ENCODE measurements at places on chromosomes 11 and 22. TPM values are rescaled to one million over a fixed set of nuclear protein-coding genes. Genes with fewer than 3 reads are reported as not detected.

DNA sequence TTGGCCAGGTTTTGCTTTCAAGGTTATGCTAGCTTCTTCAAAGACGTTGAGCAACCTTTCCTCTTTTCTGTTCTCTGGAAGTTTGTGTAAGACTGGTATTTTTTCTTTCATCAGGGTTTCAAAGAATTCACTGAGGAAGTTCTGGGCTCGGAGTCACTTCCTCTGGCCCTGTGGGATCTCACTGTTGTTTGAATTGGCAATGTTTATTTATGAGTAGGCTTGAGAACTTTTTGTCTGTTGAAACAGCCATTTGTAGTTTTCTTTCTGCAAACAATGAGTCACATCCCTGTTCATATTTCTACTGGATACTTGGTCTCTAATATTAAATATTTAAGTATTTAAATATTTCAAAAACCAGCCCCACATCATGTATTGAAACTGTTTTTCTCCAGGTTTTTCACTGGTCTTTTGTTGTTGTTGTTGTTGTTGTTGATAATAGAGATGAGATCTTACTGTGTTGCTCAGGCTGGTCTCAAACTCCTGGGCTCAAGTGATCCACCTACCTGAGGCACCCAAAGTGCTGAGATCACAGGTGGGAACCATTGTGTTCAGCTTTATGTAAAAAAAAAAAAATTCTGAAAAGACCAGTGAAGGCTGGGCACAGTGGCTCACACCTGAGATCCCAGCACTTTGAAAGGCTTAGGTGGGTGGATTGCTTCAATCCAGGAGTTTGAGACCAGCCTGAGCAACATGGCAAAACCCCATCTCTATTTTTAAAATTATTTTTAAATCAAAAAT lies 26.9 kb downstream of the SUSD2 start:
- DNase-seq = peak; percentile 97

Gene RHBDD3
- 27.1 TPM for total RNA-seq

Gene PRODH
- total RNA-seq = 0.05 TPM

Gene TRIM51
- not detected for total RNA-seq

GRCh38 chr11:79691445-79691844 lies 250.6 kb upstream of the TENM4 start:
- DNase-seq = no peak

- DNase-seq = no peak
Observed at GRCh38 chr22:32932176-32932575, 126.0 kb downstream of the SYN3 start.

- DNase-seq = no peak
Observed at GRCh38 chr11:98616098-98616655, 404.6 kb upstream of the CNTN5 start.

Gene PGA4
- not detected for total RNA-seq

DNA sequence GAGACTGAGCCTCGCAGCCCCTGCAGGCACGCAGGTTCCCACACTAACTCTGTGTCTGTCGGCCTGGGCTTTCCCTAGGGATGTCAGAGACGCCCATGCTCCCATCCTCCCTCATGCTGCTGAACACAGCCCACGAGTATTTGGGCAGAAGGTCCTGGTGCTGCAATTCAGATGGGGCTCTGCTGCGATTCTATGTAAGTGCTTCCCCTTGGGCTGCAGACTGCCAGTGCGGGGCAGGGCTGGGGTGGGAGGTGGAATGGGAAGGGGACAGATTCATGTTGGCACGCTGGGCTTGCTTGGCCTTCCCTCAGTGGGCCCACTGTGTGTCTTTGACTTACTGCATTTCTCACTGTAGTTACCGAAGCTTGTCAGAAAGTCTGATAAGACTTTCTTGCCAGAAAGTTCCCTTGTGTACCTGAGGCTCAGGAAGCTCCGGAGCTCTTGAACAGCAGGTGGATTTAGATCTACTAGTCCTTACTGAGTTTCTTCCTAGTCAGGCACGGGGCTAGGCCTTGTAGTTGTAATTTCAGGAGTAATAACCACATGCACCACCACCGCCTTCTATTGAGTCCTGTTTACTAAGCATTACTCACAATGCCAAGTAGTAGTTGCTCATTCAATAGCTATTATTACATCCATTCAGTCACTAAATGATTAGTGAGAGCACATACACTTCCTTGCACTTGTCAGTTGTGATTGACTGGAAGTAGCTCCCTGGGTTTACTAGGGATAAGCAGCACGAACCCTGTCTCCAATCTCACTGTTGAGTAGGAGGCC lies 65.2 kb downstream of the CABIN1 start:
- no peak for DNase-seq

GRCh38 chr11:18700375-18700774 lies 1.8 kb downstream of the TMEM86A start:
- no peak for DNase-seq

GRCh38 chr11:210122-210802 lies 2.8 kb downstream of the RIC8A start:
- peak; percentile 45 for DNase-seq

- DNase-seq = no peak
Observed at GRCh38 chr11:35057926-35058668, 80.9 kb upstream of the CD44 start.

GRCh38 chr11:130535520-130535919 lies 87.1 kb downstream of the ADAMTS15 start:
- DNase-seq = no peak

- DNase-seq = peak; percentile 28
Observed at GRCh38 chr22:45731798-45732495, 60.3 kb downstream of the ATXN10 start.

DNA sequence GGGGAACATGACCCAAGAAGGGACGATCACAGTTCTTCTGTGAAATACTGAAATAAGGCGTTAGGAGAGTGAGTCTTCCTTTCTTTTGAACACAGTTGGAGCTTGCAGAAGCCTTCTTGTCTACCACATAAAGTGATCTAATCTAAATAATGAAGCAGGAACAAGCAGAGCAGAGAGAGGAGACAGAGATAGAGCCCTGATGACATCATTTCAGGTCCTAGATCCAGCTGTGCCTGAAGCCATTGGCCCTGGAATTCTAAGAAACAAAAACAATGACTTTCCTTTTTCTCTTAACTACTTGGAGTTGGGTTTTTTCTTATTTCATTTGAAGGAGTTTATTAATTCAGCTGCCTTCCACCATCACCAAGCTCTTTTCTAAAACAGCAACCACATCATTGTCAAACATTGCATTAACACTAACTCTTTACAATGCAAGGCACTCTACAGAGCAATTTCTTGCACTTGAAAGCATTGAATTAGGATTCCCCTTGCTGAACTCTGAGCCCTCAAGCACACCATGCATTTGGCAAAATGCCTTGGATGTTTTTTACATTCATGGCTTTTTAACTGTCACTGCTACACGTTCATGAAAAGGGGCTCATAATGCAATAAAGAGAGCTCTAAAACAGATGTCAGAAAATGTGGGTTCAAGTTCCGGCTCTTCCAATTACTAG lies 117.2 kb upstream of the TIMP3 start:
- no peak for DNase-seq

GRCh38 chr11:116692318-116693101 lies 80.3 kb downstream of the BUD13 start:
- DNase-seq = no peak

DNA sequence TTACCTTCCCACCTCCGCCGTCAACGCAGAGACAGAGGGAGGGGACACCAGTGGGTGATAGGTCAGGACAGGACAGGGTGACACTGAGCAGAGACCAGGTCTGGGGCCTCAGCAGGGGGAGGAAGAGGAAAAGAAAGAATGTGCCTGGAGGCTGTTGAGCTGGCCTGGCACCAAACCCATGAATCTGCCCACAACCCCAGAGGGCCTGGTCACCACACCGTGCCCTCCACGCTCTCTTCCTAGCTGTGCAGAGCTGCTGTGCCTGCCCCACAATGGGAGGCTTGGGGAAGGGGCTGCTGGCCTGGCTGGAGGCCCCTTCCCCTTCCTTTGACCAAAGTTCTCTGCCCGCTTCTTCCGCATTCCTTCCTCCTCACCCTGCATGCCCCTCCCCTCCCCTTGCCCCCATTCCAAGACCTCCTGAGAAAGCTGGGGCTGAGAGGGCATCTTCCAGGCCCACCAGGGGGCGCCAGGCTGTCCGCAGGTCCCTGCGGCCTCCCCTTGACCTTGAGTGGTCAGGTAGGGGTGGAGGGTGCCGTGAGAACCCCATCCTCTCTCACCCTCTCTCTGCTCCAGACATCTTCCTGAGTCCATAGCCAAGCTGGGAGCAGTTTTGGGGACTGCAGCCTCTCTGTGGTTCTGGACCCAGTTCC lies 11.0 kb upstream of the CACNA1I start:
- peak; percentile 35 for DNase-seq

GRCh38 chr11:119889111-119889510 lies 160.1 kb upstream of the NECTIN1 start:
- no peak for DNase-seq

- DNase-seq = no peak
Observed at GRCh38 chr22:32446321-32446720, 17.9 kb downstream of the BPIFC start.

Gene PAMR1
- total RNA-seq = 0.84 TPM

- DNase-seq = no peak
Observed at GRCh38 chr22:23012081-23012622, 58.2 kb upstream of the GNAZ start.

- DNase-seq = no peak
Observed at GRCh38 chr11:62139526-62140303, 15.9 kb downstream of the INCENP start.

Gene ACCS
- 8.2 TPM for total RNA-seq

Gene TEX12
- not detected for total RNA-seq

GRCh38 chr22:26514419-26515161 lies 2.3 kb upstream of the TFIP11 start:
- no peak for DNase-seq

DNA sequence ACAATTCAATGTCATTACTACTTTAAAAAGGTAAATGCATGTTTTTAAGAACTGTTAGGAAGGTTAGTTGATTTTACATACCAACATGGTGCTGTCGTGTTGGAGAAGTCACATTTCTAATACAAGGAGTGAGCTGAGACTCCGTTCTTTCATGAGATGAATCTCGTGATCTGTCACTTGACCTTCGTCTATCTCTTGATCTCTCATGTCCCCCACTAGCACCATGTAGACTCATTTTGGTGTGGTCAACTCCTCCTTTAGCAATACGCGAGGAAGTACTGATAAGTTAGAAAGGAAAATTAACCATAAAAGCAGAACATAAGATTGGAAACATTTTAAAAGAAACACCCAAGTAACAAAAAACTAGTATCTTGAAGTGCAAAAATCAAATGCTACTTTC lies 41.5 kb downstream of the BTBD10 start:
- DNase-seq = no peak

DNA sequence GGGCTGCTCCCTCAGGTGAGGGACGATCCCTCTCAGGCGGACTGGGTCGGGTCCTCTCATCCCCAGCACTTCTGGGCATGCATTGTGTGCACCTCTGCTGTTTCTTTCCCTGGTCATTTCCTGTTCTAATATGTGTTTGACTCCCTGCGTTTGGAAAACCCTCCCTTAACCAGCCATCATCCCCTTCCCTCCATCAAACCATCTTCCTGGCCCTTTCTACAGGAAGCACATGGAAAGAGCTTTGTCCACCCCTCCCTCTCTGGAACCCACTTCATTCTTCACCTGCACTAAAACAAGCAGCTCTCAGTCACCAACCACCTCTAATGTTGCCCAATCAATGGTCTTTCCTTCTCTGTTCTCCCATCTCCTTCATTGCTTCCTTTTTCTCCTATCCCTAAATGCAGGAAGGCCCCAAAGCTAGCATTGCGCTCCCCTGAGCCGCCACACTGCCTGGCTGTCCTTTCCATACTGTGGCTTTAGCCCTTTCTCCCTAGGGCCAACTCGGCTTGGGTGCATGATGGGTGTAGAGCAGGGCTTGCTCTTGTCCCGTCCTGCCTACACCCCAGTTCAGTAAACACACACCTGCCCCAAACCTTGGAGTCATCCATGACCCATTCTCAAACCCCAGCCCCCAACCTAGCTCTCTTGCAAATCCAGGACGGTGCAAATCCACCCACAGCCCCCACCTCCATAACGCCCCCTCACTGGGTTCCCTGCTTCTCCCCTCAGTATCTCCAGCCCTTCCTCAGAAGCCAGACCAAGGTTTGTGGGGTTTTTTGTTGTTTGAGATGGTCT lies 5.4 kb upstream of the GAS2L1 start:
- no peak for DNase-seq

GRCh38 chr11:119421351-119421750 lies 1.6 kb downstream of the THY1 start:
- no peak for DNase-seq

GRCh38 chr11:46888636-46889035 lies 29.7 kb downstream of the LRP4 start:
- DNase-seq = no peak

GRCh38 chr22:35274154-35274871 lies 17.0 kb downstream of the HMGXB4 start:
- DNase-seq = peak; percentile 31

GRCh38 chr11:107592231-107592590 lies 1.3 kb downstream of the ELMOD1 start:
- DNase-seq = peak; percentile 41

DNA sequence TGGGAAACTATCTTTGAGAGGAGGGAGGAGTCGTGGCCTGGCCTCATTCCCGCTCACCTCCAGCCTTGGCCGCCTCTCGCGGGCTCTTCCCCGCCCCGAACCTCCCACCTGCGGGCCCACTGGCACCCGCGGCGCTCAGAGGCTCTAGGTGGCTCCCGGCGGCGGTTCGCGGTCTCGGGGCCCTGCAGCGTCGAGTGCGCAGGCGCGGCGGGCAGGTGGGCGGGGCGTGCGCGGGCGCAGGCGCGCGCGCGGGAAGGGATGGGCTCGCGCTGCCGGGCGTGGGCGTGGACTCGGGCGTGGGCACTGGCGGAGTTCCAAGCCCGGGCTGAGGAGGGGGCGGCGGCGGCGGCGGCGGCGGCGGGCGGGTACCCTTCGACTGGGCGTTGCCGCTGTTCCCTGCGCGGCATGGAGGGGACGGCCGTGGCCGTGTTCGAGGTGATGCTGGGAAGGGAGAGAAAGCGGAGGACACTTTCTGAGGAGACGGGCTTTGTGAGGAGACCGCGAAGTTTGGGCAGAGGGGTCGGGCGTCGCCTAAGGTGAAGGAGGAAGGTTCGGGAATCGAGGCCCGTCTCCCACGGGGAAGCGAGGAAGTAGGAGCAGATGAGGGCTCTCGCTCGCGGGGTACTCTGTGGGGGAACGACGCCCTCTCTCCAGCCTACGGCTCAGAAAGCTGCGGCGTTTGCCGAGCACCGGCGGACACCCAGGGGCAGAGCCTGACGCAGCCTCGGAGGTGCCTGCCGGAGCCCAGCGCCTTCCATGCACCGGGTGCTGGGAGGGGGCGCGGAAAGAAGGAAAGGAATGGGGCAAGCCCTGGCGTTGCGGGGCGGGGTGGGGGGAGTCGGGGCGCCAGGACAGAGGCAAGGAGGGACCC lies 15.7 kb upstream of the SPTBN2 start:
- DNase-seq = peak; percentile 84

Gene MAPK8IP2
- total RNA-seq = 0.34 TPM

Gene RFPL1
- total RNA-seq = not detected

Gene UBASH3B
- total RNA-seq = 8.9 TPM

DNA sequence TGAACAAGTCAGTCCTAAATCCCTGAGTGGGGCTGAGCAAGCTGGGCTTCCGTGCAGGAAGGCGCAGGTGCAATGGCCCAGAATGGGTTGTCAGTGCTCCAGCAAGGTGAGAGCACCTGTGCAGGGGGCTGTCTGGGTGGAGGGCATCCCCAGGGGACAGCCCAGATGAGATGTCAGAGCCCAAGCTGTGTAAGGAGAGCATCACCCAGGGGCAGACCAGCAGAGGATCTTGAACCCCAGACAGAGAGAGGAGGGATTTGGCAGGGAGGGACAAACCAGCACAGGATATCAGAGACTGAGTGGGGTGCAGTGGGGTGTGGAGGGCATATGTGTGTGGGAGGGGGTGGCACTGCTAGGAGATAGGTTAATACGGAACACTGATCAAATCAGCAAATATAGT lies 114.9 kb upstream of the TMEM45B start:
- DNase-seq = no peak

GRCh38 chr11:17775035-17775348 lies 40.4 kb downstream of the KCNC1 start:
- no peak for DNase-seq

Gene CLMP
- total RNA-seq = 0.17 TPM

Measured in dermis blood vessel endothelial cell (primary cell).